T47D (cell line): ENCODE measurements at places on chromosomes 1 and 21.
A peak's percentile ranks its signal among the peaks of the same experiment; 100 is the strongest.

GRCh38 chr21:19048098-19048672 lies 644.6 kb upstream of the TMPRSS15 start:
- no peak for DNase-seq

DNA sequence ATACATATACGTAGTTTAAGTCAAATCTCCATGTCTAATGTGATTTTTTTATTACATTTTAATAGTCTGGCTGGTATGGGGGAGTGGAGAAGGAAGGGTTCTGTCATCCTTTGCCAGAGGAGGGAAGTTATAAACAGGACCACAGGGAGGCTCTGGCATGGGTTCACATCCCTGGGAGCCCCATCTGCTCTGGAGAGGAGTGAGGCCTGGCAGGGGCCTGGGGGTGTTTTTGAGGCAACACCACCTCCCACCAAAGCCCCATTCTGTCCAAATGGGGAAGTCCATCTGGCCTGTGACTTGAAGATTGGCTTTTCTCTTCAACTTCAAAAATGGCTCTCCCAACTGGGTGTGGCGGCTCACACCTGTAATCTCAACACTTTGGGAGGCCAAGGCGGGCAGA lies 15.8 kb downstream of the DISP3 start:
- DNase-seq: no peak

- DNase-seq: no peak
These were observed 61.9 kb upstream of the GNG12 start for GRCh38 chr1:67894981-67895735.

GRCh38 chr1:24955779-24956365 lies 25.8 kb upstream of the RUNX3 start:
- DNase-seq: no peak

DNA sequence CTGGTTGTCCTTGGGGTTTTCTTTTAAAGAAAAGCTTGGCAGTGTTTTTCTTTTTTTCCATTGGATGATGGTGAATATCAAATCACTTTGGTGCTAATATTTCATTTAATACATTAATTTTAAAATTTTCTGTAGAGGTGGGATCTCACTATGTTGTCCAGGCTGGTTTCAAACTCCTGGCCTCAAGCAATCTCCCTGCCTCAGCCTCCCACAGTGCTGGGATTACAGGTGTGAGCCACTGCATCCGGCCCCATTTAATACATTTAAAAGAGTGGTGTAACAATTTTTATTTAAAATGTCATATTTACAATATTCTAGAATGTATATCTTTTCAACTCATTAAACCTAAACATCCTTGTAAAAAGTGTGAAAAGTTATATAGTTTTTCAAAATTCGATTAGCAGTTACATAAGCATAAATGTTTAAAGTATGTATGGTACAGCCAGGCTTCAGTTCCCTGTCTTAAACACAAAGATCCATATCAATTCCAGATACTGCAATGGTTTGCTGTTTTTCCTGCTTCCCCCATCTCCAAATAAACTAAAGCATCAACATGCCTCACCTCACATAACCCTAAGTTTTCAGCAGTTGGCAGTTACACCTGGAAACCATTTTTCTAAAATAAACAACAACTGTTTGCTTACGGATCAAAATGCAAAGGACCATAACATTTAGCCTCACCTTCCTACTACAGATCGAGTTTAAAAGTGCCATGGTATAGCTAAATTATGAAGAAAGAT lies 8.9 kb upstream of the LGALS8 start:
- DNase-seq: peak; percentile 97

DNA sequence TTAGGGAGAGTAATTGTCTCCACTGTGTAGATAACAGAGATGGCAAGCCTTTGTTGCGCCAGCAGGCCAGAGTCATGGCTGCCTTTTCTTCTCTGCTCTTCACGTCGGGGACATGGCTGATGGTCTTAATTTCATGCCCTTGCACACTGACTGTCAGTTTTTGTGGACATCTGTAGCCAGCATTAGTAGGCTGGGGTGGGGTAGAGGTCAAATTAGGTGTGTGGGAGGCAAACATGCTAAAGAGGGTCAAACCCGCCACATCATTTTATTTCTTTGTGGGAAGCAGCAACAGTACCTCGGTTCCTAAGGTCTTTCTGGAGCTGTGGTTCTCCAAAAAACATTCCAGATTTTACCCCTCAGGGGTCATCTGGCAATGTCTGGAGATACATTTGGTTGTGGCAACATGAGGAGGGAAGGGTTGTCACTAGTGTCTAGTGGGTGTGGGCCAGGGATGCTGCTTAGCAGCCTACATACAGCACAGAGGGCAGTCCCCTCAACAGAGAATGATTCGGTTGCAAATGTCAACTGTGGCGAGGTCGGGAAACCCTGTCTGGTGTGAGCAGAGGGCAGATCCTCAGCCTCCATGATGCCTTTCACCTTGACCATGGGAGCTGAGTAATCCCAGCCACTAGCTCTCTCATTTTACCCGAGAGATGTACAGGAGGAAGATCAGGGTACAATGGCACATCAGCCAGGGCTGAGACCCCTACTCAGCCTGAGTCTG lies 14.7 kb downstream of the RUNX1 start:
- no peak for DNase-seq

DNA sequence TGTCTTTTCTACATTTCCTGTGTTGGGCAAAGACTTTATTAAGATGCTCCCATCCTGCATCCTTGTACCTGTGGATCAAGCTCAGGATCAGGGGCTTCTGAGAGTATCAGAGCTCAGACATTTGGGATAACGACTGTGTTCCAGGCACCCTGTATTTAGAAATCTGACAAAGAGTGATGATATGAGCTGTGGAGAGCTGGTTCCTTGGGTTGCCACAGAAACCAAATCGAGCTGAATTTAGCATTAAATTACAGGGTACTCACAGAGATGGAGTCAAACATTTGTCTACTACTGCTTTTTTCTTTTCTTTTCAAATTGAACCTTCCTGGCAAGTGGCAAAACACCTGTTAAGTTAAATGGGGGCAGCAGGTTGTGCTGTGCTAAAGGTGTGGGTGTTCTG lies 110.6 kb downstream of the XCL2 start:
- DNase-seq: no peak

DNA sequence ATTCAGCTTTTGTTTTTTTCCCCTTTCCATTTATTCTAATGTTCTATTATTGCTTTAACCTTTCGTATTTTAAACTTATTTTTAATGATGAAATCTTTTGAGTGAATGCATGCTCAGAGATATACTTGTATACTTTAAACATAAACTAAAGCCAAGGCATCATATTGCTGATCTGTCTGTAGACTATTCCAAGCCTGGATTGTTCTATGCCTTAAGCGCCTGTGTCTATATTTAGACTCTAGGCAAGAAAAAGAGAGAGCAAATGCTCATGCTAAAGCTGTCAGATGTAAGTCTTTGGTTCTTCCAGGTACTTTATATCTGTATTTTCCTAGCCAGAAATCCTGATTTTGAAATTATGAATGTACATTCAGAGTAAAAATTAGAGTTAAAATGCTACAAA lies 14.4 kb downstream of the SH3GLB1 start:
- DNase-seq: no peak

DNA sequence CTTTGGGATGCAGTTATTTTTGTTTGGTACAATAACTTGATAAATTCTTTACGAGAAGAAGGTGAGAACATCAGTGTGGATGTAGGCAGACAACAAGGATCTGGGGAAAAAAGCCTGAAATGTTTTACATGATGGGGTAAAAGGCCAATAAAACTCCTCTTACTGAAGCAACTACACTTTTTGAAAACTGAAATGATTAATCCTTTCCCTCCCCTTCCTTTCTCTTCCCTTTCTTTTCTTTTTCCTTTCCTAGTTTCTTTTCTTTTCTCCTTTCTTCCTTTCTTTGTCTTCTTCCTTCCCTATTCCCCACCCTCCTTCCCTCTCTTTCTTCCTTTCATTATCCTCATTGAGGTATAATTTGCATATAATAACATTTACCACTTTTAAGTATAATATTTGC lies 24.6 kb downstream of the F5 start:
- DNase-seq: no peak

GRCh38 chr1:219931033-219931432 lies 2.7 kb upstream of the SLC30A10 start:
- no peak for DNase-seq

DNA sequence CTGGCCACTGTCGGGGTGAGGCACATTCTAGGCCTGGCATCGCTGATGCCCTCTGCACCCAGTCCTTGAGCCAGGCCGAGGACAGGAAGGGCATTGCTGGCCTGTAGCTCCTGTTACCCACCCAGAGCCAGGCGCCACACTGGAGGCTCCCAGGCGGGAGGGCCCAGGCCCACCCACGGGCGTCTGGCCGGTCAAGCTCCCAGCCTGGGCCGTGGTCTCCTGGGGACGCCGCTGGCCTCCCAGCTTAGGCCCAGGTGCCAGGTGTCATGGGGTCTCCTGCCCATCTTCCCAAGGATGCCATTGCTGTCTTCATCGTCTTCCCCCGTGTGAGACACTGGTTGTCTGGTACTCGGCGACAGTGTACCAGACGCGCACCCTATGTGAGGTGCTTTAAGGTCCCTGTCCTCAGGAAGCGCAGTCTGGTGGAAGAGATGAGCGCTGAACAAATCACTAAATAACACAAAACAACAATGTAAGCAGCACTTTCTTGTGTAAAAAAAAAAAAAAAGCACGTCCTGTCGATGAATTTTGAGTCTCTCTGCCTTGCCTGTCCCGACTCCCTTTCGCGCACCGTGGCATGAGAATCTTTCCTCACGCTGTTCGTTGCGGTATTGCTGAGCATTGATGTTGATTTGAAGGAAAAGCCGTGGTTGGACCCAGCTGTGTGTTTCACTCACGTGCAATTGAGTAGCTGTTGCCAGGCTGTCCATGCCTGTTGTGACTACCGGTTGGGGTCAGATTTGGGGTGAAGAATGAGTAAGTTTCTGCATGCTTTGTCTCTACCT lies 27.0 kb upstream of the TRAPPC10 start:
- DNase-seq: no peak

DNA sequence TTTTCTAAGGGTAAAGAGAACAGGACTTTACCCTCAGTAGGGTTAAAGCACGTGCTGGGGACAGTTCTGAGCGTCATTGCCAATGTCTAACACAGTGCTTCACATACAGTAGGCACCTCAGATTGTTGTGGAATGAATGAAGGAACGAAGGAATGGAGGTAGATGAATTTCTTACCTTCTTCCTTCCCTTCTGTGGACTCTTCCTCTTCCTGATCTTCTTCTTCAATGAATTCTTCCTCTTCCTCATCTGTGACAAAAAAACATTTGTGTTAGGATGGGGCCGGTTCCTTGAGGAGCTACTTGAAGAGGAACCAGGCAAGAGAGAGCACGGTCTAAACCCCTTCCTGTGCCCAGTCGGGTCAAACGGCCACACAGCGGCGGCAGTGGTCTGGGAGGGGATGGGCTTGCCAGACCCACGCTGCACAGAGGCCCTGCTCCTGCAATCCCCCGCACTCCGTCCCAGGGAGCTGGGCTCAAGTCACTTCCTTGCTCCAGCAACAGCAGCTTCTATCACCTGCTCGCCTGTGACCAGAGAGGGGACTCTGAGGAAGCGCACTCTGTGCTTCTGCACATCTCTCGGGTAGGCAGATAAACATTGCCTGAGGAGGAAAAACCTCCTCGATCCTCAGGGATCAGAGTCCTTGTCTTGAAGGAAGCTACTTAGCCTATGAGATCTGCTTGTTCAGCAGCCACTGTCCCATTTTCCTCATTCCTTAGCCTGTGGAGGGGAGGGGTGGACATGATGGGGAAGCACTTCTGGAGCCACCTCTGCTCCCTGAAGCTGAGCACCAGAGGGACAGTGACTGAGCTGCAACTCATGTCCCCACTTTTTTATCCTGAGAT lies 8.0 kb upstream of the SLC30A2 start:
- no peak for DNase-seq

- no peak for DNase-seq
These were observed 130.6 kb downstream of the URB2 start for GRCh38 chr1:229756666-229757065.

DNA sequence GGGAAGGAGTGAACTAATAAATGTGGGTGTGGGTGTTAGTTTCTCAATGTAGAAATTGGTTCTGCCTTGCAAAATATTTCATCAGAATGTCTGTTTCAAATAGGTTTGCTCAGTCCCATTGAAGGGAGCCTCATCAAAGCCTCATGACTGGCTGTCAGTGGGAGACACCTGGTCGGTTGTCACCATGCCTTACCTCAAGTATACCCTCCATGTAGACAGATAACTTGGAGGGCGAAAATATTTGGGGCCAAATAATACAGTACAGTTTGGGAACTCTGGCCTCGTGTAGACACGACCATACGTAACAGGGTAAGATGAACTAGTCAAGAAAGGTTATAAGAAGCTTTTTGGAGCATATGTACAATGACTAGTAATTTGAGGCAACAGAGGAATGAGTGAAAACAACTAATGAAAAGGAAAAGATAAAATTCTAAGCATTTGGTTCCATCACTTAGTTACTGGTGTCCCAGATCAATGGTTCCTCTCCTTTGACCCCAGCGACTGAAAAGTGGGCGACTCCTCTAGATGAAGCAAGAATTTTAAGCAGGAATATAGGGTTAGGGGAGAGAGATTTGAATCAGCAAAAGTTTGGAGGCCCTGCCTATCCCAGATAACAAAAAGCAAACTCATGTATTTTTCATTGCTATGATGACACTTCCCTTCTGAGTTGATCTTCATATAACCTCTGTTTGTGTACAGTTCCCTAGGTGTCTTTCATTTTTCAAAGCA lies 163.9 kb downstream of the LRRC40 start:
- no peak for DNase-seq

DNA sequence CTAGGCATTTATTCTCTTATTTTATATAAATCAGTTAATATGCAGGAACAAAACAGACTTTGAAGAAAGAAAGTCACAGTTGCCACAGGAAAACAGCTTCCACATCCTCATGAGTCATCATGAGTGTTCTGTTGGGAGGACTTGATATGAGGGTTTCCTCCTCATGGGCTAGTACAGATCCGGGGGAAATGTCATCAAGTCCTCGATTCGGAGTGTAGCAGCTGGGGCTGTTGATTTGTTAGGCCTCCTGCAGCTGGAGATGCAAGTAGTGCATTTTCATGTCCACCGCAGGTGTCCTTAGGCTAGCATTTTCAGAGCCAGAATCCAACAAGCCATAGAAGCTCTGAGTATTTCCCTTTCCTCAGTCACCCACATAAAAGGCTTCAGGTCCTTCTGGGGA lies 36.7 kb downstream of the ADAM30 start:
- no peak for DNase-seq

DNA sequence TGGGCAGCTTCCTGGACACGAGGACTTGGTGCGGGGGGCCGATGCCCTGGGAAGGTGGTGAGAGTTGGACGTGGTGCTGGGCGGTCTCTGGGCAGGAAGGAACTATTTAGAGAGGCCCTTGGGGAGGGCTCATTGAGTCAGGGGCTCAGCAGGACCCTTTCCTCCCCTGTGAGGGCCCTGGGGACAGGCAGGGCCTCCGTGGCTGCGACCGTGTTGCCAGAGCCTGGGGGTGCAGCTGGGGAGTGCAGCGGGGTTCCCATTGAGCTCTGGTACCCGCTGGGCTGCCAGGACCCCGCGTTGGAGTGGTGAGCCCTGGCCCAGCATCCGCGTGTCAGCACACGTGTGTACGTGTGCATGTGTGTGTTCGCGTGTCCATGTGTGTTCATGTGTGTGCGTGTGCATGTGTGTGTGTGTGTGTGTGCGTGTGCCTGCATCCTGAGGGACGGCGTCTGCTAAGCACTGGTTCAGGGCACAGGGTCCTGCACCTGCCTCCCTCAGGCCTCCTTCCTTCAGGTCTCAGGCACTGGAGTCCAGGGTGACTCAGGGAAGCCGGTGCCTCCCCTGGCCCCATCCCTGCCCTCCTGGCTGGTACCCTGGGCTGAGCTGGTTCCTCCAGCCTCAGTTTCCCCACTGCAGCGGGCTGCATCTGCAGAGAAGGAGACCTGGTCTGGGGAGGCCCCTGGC lies 10.7 kb downstream of the RNF223 start:
- DNase-seq: no peak

- no peak for DNase-seq
These were observed 4.8 kb downstream of the RAP1A start for GRCh38 chr1:111624382-111624781.

GRCh38 chr1:167518331-167518700 lies at the start of gene CD247:
Gene CD247 (minus strand): TSS chr1:167518529. CDS start chr1:167518465, 64 bp downstream.
- no peak for DNase-seq
